ENCODE measurements at places on chromosomes 4 and X. TPM values are rescaled to one million over a fixed set of nuclear protein-coding genes. Genes with fewer than 3 reads are reported as not detected.

DNA sequence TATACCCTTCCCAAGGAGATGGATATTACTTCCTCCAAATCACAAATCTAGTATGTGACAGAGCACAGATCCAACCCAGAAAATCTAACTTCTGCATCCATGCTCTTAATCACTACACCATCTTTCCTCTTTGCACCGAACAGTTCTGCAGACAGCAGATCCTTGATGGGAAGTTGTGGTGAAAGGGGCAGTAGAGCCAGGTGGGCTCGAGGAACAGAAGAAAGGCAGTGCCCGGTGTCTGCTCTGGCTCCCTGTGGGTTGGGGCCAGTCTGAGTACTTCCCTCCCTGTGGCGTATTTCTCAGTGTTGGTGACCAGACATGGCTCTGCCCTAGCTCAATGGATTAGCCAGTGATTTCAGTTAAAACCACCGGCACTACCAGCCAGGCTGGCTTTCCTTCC, 15.3 kb downstream of the HOPX start:
- DNase-seq = no peak

Gene RENBP
- polyA plus RNA-seq = 0.16 TPM

DNA sequence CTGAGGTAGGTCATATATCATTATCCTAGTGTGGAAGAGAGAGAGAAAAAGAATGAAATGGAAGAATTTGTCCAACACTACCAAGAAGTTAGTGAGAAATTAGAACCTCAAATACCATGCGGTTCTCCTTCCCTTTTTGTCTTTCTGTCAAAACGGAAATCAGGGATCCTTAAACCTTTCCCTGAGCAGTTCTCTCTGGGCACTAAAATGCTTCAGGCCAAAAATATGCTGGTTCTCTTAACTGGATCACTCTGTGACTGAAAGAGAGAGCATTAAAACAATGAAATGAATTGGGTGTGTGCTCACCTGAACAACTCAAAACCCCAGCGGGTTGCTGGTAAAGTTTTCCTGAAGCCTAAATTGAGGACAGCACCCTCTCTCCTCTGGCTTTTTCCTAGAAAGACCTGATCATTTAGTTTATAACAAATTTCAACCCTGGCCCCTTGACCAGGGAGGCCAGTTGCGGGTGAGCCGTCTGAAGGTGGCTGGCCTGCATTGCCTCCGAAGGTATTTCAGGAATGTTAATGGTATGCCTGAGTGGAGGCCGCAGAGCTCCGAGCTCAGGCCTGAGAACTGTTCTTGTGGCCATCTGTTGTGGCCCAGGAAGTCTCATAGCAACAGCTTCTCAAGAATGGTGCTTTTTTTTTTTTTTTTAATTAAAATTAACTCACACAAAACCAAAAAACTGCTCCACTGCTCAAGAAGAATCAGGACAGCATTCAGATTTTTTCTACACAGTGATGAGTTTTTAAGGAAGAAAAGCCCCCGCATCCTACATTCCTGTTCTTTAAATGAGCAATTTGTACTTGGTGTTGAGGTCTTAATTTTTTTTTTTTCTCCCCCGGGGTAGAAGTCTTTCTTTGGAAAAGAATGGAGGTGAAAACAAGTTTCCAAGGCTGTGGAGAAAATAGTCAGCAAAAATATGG, 155.1 kb downstream of the SHROOM3 start:
- peak; percentile 87 for DNase-seq

GRCh38 chr4:3307060-3307459, 14.2 kb downstream of the RGS12 start:
- DNase-seq = no peak

DNA sequence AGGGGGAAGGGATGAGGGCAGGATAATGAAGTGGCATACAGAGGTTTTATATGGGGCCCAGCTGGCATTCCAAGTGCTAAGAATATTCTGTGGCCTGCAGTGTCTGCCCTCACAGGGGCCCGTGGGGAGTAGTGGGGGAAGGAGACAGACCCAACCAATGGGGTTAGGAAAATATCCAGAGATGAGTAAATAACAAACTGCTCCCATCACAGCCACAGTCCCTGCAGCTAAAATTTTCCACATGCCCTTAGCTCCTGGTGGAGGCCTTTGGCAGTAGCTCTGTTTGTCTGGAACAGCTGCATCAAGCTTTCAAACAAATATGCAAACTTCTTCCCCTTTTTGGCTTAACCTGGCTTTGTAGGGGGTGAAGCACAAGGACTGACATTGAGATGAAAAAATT, 3.1 kb downstream of the SRPX2 start:
- no peak for DNase-seq

DNA sequence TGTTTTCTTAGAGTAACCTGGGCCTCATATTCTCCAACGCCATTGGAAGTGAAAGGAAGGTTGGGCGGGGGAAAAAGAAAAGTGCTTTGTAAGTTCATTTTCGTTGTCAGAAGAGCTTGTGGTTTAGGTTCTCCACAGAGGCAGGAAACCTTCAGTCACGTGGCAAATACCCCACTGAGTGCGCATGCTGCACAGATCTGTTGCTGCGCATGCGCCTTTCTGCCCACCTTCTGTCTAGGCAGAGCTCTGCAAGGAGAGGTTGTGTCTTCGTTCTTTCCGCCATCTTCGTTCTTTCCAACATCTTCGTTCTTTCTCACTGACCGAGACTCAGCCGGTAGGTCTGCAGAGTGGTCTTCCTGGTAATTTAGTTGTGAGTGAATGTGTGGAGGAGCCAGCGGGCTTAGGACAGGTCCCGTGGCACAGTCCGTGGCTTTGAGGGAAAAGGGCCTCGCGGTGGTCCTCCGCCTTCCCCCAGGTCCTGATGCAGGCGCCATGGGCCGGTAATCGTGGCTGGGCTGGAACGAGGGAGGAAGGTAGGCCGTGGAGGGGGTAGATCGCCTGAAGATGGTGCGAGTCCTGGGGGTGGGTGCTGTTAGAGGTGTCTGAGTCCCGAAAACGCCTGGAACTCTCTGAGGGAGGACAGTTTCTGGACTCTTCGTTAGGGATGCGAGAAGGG, at the start of gene PAGE5:
PAGE5 (plus strand) TSS at position 228 of the 676 bp plus-strand sequence. CDS start 1,037 bp downstream, outside the sequence.
- no peak for DNase-seq

DNA sequence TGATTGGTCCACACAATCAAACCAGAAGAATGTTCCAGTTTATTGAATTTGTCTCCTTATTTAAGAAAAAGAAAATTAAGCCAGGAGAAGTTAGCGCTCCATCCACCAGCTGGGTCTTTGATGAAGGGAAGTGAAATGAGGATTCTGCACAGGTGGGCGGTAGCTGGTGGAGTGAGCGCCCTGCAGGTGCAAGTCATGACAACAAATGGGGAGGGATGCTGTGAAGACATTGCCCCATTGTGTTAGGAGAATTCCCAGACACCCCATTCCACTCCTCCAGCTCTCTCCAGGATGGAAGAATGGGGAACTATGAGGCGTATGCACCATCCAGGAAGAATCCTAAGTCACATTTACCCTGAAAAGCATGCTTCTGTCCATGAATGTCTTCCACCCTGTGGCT, 22.9 kb downstream of the PLRG1 start:
- DNase-seq = no peak

GRCh38 chrX:497186-498014, 110.7 kb upstream of the PPP2R3B start:
- no peak for DNase-seq

GRCh38 chr4:101122019-101122418, 225.3 kb downstream of the PPP3CA start:
- no peak for DNase-seq

DNA sequence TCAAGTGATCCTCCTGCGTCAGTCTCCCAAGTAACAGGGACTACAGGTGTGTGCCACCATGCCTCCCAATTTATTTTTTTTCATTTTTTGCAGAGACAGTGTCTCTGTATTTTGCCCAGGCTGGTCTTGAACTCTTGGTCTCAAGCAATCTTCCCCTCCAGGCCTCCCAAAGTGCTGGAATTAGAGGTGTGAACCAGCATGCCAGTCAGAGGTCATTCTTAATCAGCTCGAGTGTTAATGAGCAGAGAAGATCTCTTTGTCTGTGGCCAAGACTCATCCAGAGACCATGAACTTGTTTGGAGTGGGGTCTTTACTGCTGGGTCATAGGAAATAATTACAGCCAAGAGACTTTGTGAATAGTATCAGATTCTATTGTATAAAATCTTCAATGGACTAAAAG, 99.2 kb upstream of the AP1S2 start:
- DNase-seq = no peak

- peak; percentile 13 for DNase-seq
These were observed 173.7 kb downstream of the PABPC4L start for GRCh38 chr4:134027931-134028330.

DNA sequence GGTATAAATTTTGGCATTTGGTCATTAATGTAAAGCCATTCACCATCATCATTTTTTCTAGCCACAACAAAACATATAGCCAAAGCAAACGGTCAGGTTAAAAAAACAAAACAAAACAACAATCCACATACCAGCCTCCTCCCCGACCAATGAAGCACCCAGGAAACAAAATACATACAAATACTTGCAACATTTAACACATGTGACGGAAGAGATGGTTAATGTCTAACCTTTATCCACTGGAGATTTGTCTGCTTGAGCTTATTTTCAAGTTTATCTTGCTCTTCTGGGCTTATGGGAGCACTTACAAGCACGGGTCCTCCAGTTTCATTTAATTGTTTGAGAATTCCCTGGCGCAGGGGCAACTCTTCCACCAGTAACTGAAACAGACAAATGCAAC, 857.5 kb upstream of the FTHL17 start:
- DNase-seq = no peak

Gene WAS
- polyA plus RNA-seq = 0.14 TPM

GRCh38 chr4:160877087-160877790, 1286.6 kb downstream of the FSTL5 start:
- DNase-seq = no peak

DNA sequence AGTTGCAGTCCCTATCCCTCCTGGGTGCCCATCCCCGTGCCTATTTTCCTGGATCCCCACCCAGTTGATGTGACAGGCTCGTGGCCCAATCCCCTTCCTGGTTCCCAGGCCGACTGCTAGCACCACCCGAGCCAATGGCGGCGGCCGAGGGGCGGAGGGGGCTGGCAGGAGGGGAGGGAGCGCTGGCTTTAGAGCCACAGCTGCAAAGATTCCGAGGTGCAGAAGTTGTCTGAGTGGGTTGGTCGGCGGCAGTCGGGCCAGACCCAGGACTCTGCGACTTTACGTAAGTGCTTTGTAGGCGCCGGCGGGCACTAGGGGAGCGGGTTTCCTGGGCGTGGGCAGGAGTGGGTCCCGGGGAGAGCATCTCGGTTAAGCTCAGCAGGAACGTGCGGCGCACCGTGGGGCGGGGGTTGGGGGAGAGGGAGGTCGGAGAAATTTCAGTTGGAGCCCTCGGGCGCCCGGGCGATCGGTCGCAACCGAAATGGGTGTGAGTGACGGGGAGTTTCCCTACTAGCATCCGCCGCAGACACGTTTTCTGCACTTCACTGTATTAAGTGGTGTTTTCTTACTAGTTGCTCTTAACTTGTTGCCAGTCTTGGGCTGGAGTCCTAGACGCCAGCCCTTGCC, at the start of gene PLS3:
PLS3 (plus strand) TSS at position 197 of the 627 bp plus-strand sequence. CDS start 49,077 bp downstream, outside the sequence.
- DNase-seq = peak; percentile 60

GRCh38 chr4:150668824-150669223, 86.9 kb downstream of the MAB21L2 start:
- DNase-seq = no peak

Gene SMAD1
- polyA plus RNA-seq = 64.7 TPM

Data from AG04450 (cell line).